T-helper 17 cell (primary cell): ENCODE measurements at places on chromosomes 7 and 10. TPM values are rescaled to one million over a fixed set of nuclear protein-coding genes. Genes with fewer than 3 reads are reported as not detected.

NOM1 gene
- 31.3 TPM for total RNA-seq

DNA sequence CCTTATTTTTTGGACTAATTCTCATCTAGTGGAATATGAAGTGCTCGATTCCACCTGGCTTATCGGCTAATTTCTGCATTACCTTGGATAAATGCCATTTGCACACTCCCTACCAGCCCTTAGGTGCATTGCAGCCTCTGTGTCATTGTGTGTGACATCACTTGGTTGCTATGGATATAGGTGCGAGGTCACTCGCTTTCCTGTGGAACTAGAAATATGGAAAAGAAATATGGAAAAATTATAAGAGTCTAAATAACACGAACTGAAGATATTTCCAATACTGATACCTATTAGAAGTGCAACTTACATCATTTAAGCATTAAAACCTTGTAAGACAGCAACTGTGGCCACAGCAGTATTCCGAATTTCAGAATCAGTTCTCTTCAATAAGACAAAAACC, 2.0 kb downstream of the YWHAG start:
- no peak for DNase-seq

GRCh38 chr7:2004841-2005725, 227.7 kb downstream of the MAD1L1 start:
- no peak for DNase-seq

- DNase-seq = no peak
Observed at GRCh38 chr7:121151774-121152221, 163.3 kb downstream of the CPED1 start.
